CD4-positive, CD25-positive, alpha-beta regulatory T cell (primary cell): ENCODE measurements at places on chromosomes 11 and 22. TPM values are rescaled to one million over a fixed set of nuclear protein-coding genes. Genes with fewer than 3 reads are reported as not detected.

The E2F8 gene
- 0.35 TPM for total RNA-seq

The MYRF gene
- 0.30 TPM for total RNA-seq

DNA sequence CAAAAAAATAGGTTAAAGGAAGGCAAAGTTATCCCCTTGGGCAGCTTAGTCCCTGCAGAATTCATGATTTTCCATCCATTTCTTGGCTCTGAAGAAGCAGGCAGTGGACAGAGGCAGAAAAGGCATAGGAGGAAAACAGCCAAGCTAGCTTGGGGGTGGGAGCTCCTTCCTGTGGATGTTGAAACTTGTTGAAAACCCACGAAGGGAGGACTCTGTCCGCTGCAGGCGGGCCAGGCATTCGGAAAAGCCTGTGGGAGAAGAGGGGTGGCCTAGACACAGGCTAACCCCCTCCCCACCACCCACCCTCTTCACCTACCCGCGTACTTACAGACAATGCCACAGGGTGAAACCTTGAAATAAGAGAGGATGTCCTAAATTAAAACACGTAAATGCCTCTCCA lies 72.1 kb downstream of the C22orf31 start:
- H3K27ac ChIP-seq = no peak overlapping the region
- H3K4me1 ChIP-seq = no peaks in the 10 kb centered on the region
- H3K27me3 ChIP-seq = no peaks in the 10 kb centered on the region
- H3K36me3 ChIP-seq = no peaks in the 10 kb centered on the region
- DNase-seq = no peak

- H3K36me3 ChIP-seq = no peaks in the 10 kb centered on the region
- H3K27ac ChIP-seq = no peak overlapping the region
- peaks cover 17% of the 10 kb centered on the region for H3K4me1 ChIP-seq
- H3K4me3 ChIP-seq = no peak overlapping the region
- peaks cover 51% of the 10 kb centered on the region for H3K27me3 ChIP-seq
These were observed 1.5 kb downstream of the DBX1 start for GRCh38 chr11:20158597-20159257.

GRCh38 chr11:105697291-105697690 lies 87.4 kb downstream of the GRIA4 start:
- H3K4me3 ChIP-seq = no peak overlapping the region
- H3K36me3 ChIP-seq = no peaks in the 10 kb centered on the region
- no peak for DNase-seq

- no peaks in the 10 kb centered on the region for H3K36me3 ChIP-seq
- no peak for DNase-seq
- H3K27me3 ChIP-seq = peaks cover 3% of the 10 kb centered on the region
These were observed 32.4 kb upstream of the NAV2 start for GRCh38 chr11:19679952-19680828.

DNA sequence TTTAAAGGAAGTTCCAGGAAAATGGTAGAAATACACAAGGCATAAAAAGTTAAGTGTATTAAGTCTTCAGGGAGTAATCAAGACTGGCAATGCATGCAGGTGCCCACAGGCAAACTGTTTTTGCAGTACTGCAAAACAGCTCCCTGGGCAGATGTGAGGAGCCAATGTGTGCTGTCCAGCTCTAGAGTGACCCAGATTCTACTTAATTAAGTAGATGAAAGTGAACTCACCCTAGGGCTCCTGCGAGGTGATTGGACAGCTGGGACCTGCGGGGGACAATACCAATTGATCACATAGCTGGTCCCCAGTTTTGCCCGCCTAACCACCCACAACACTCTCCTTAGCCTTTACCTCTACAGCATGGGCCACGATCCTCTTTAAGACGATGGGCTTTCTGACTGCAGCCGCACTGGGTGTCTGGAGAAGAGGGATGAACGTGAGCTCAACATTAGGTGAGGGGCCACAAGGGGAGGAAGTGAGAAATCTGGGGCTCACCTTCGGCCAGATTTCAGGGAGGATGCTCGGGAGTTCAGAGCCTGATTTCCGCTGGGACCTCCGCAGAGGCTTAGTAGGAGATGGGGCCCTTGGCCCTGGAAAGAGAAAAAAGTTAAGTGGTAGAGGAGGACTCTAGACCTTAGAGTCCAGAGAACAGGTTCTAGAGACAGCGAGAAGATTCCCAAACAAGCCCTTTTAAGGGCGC lies 556 bp downstream of the CDCA5 start:
- H3K27me3 ChIP-seq = no peaks in the 10 kb centered on the region
- peaks cover 22% of the 10 kb centered on the region for H3K36me3 ChIP-seq
- H3K4me3 ChIP-seq = peak overlapping the region; percentile 68
- peak overlapping the region; percentile 96 for H3K27ac ChIP-seq
